Stimulated activated CD4-positive, alpha-beta T cell treated with anti-CD3 and anti-CD28 coated beads, Interleukin-15, amount 100 ng/mL, for 48 hours (primary cell): ENCODE measurements at places on chromosomes 4 and X.

GRCh38 chrX:115940888-115941332, 229.6 kb upstream of the AGTR2 start:
- peak; percentile 30 for DNase-seq

GRCh38 chr4:52853351-52853750, 8.8 kb upstream of the RASL11B start:
- no peak for DNase-seq

DNA sequence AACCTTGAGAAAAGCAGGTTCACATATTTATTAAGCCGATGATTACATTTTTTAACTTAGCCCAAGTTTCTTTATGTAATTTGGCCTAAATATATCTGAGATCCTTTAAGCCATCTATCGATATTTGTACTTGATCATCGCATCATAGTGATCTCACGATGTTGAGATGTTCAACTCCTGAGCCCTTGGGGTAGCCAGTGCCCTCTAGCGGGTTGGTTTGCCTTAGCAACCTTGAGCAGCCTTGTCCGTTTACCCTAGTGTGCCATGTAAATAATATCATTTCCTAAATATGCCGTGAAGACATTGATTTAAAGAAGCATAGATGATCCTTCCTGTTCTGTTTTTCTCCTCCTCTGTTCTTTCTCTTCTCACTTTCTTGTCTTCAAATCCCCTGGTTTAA, 432.2 kb downstream of the RPA4 start:
- DNase-seq: no peak

DNA sequence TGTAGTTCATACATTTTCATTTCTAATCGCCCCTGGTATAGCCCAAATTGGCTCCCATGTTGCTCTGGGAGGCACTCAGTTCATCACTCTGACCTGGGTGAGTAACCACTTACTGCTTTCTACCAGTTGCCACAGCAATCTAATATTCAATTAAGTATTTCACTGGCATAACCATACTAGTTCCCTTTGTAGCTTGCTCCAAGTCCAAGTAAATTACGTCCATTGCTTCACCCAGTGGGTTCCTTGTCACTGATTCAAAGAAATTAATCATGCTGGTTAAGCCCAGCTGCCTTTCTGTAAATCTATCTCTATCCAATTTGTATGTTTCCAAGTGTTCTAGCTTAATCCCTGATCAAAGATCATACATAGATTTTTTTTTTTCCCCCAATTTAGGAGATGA, 92.0 kb upstream of the CBR4 start:
- DNase-seq: no peak

GRCh38 chr4:77028246-77028645, 47.5 kb downstream of the CCNI start:
- DNase-seq: no peak

DNA sequence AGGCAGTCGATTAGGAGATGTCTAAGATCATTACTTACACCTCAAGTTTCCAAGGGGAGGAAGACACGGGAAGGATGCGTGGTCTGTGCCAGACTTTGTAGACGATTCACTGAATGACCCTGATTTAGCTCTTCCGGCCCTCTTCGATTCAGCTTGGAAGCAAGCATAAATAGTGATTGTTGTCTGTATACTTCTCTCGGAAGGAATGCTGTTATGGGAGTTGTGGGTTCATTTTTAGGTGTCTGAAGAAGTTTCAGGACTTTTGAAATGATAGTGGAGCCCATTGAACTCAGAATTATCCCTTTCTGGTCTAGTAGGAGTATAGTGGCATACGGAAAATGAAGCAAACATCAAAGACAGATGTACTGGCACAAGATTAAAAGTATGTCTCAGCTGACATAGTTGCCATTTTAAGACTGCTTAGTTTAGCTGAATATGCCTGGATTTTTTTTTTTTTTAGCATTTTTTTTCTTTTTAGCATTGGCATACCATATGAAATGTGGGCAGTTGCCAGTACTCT, 1.0 kb upstream of the ANKRD17 start:
- DNase-seq: no peak
